ENCODE measurements at places on chromosomes 7 and 10.

DNA sequence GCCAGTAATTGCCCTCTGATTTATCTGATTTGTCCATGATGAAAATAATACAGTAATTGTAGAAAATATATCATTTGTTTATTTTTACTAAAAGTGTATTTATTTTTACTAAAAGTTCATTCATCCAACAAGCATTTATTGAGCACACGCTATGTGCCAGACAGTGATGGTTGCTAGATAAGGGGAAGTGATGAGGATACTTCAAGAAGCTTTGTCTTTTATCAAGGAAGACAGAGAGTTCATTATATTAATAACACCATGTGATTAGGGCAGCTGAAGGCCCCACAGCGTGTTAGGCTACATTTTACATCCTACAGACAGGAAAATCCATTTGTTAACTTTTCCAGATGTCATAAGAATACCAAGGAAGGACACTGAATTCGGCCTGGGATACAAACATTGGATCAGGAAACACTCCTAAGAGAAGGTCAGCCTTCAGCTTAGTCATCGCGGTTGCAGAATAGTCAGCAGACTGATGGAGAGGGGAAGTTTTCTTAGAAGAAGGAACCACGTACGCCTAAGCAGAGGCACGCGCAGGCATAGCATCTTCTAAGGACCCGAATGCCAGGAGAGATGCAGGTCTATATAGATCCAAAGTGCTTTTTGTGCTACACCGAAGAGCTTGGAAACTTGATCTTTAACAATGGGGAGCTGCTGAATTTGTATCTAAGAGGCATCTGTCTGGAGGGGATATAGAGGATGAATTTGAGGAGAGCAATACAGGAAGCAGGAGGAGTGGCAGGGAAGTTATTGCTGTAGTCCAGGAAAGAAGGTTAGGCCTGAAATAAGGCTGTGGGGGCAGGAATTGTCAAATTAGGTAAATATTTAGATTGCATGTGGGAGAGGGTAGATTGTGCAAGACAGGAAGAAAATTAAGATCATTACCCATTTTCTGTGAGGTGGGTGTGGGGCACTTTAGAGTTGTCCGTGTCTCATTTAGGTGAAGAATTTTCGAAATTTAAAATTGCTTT lies 85.7 kb downstream of the LRGUK start:
- no peak for DNase-seq

DNA sequence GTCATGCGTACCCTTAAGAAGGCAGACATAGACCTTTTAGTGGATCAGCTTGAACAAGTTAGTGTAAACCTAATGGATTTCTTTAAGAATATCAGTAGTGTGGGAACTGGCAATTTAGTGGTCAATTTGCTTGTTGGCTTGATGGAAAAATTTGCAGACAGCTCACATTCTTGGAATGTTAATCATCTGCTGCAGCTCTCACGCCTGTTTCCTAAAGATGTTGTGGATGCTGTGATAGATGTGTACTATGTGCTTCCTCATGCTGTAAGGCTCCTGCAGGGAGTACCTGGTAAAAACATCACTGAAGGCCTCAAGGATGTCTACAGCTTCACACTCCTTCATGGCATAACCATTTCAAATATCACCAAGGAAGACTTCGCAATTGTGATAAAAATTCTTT lies 103.4 kb downstream of the ABCA13 start:
- DNase-seq, result no peak

DNA sequence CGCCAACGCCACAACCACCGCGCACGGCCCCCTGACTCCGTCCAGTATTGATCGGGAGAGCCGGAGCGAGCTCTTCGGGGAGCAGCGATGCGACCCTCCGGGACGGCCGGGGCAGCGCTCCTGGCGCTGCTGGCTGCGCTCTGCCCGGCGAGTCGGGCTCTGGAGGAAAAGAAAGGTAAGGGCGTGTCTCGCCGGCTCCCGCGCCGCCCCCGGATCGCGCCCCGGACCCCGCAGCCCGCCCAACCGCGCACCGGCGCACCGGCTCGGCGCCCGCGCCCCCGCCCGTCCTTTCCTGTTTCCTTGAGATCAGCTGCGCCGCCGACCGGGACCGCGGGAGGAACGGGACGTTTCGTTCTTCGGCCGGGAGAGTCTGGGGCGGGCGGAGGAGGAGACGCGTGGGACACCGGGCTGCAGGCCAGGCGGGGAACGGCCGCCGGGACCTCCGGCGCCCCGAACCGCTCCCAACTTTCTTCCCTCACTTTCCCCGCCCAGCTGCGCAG lies 424 bp downstream of the EGFR start:
- no peak for DNase-seq

DNA sequence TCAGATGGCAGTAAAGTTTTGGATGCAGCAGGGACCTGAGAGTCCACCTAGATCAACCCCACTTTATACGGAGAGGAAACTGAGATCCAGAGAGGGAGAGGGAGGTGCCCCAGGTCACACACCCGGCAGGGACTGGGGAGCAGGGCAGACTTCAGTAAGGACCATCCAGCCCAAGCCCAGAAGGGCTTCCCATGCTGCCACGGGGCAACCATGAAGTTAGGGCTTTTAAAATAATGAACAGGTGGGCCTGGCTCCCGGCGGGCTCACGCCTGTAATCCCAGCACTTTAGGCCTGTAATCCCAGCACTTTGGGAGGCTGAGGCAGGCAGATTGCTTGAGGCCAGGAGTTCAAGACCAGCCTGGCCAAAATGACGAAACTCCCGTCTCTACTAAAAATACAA lies 98.5 kb downstream of the HIP1 start:
- DNase-seq, result no peak

DNA sequence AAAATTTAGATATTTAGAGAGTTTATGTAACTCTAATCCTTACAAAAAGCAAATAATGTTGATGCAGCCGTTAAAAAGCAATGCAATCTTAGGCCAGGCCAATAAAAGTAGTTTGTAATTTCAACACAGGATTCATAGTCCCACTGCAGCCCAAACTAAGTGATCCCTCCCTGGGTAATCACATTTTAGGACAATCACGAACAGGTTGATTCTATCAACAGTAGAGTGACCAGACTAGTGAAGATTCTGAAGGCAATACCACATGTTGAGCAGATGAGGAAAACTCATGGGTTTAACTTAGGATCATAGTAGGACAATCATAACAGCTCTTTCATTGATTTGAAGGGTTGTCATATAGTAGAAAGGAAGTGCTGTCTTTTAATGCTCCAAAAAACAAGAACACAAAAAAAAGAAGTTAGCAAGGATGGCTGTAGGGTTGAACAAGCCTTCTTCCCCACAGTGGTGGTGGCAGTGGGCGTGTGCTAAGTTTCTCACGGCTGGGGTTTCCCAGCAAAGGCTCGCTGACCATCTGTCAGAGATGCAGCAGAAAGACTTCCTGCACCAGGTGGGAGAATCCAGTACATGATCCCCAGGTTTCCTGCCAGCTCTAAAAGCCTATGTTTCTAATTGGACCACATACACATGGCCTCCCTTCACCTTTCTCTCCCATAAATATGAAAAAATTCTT lies 212.2 kb downstream of the CHRM2 start:
- DNase-seq, result no peak

GRCh38 chr7:135160858-135161653 lies 9.5 kb downstream of the CYREN start:
- no peak for DNase-seq

Data from hypothalamus (tissue), 51 donors.